ENCODE measurements at places on chromosomes 5 and 9.

- DNase-seq, result no peak
These were observed 31.7 kb upstream of the NFIB start for GRCh38 chr9:14345354-14346230.

DNA sequence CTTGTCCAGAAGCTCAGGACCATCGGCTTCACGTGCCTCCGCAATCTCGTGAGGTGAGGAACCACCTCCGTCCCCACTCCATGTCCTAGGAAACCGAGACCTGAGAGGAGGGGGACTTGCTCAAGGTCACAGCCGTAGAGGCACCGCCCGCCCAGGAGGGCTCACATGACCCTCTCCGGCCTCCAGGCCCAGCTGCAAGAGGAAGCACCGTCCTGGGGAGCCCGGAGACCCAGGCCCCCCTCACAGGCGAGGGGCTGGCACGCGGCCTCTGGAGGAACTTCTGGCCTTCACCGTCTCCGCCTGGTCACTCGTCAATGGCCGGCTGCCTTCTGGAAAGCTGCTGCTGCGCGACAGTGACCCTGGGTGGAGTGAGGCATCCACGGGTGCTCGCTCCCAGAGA lies 24.2 kb downstream of the FAM78A start:
- no peak for DNase-seq

DNA sequence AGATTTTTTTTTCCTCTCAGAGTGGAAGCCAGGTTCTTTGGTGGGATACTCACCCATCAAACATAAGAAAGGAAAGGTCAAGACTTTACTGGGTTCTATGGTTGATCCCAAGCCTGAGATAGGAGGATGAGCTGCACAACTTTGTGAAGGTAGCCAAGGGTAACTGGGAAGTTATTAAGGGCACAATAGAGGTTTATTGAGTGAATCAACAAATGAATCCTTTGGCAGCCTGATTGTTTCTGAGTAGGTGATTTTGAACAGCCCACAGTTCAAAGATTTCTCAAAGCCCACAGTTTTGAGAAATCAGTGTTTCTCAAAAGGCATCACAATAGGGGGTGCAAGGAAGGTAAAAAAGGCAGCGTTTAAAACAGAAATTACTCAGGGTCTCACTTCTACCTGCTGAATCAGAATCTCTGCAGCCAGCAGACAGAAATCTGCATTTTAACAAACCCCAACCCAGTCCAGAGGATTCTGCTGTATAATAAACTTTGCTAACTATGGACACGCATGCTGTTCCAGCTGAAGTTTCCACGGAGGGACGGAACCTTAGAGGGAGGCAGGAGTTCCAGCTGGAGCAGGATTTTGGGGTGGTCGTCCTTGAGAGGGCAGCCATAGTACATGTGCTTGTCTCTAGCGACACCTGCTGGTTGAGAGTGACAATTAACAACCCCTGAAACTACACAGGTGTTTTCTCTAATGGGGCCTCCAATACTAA lies 32.7 kb upstream of the FSD1L start:
- no peak for DNase-seq

GRCh38 chr5:78638423-78638822 lies 10.1 kb downstream of the LHFPL2 start:
- DNase-seq, result no peak

DNA sequence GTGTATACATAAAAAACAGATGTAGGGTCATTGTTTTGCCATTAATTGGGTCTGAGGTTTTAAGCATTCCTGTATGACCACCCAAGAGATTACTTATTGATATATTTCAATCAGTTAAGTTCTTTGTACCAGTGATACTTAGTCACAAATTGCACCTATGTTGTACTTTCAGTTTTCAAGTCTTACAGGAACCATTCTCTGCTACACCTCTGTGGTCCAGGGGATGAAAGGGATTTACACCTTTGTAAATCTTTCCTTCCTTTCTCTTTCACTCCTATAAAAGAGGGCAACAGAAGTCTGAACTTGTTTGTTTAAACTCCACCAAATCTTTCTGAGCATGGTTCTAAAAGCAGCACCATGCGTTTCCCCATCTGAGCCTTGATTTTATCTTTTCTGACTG lies 86.1 kb downstream of the DEPDC1B start:
- DNase-seq, result no peak

GRCh38 chr5:177440990-177441780 lies 5.4 kb upstream of the PRR7 start:
- DNase-seq, result no peak

GRCh38 chr9:105043370-105043936 lies 115.5 kb upstream of the ABCA1 start:
- no peak for DNase-seq

GRCh38 chr5:157799578-157799977 lies 56.1 kb downstream of the LSM11 start:
- DNase-seq, result no peak

- no peak for DNase-seq
These were observed 20.8 kb downstream of the FXN start for GRCh38 chr9:69056191-69056815.

GRCh38 chr5:118778941-118779340 lies 209.4 kb downstream of the DTWD2 start:
- DNase-seq, result no peak

DNA sequence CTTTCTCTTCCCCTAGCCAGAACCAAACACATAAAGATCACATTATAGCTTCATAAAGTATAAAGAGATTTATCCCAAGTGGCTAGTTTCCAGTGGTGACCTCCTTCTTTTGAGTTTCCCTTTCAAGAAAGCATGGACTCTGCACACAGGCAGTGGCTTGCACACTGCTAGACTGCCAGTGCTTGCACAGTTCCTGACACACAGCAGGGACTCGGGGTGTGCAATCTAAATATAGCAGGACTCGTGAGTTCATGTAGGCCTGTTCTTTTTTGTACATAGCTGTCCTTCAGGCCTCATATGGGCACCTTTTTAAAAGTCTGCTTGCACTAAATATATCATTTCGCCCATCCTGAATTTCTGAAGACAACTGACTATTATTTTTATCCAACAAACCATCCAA lies 308.6 kb downstream of the FBXL7 start:
- no peak for DNase-seq

- no peak for DNase-seq
These were observed 12.8 kb upstream of the UNC5A start for GRCh38 chr5:176797456-176798050.

GRCh38 chr5:171424726-171425125 lies 5.3 kb downstream of the FGF18 start:
- DNase-seq, result no peak

DNA sequence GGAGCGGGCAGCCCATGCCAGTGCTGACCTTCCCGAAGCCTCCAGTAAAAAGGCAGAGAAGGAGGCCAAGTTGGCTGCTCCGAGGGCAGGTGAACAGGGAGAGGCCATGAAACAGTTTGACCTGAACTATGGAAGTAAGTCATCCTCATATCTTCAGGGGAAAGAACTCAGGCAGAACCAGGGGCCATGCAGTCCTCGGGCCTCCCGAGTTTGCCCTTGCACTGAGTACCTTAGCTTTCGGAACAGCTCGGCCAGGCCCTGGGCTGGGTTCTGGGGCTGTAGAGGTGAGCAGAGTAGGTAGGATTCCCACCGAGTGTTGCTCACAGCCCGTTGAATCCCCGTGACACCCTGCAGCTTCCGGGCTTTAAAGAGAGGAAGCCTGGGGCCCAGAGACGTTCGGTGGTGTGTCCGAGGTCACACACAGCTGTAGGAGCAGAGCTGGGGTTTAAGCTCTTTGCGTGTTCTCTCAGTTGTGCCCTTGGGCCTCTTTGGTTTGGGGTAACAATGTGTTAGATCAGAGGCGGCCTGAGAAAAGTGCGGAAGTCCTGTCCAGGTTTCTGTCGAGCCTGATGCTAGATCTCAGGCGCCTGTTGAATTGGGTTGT lies 24.8 kb upstream of the POMT1 start:
- no peak for DNase-seq

GRCh38 chr5:19001539-19001938 lies 986.5 kb downstream of the CDH18 start:
- no peak for DNase-seq

DNA sequence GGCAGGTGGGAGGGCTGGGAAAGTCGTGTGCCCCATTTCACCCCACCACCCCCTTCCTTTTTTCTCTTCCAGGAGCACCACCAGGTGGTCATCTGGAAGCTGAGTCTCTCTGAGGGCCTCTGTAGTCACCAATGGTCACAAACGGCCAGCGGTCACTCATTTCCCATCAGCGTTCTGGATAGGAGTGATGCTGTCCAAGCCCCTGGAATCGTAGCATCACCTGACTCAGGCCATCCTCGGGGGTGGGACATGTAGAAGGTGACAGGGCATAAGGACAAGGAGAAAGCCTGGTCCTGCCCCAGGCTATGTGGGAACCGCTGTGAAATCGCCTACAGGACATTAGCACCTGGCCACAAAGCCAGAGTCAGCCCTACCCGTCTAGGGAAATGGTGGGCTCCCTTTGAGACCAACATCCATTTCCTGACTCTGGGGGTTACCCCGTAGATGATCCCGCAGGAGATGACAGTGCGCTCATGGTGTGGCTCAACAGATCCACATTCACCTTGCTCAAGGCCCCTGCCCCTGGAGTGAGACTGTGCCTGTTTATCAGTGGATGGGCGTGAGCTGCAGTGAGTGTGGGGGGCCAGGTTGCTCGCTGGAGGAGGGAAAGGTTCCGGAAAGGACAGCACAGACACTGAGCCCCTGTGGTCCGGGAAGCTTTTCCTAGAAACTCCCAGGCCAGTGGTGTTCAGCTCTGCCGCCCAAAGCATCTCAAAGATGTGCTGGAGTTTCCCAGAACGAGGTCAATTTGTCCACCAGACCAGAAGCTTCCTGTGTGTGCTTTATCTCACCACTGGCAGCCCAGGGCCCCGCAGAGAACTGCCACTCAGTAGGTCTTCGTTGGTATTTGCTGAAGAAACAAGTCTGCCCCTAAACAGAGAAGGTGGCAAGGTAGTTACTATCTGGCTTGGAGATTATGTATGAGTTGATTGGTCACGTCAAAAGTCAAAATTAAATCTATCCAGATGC lies 61.1 kb upstream of the UNC5A start:
- DNase-seq, result no peak

All from stimulated activated CD4-positive, alpha-beta T cell treated with anti-CD3 and anti-CD28 coated beads, Interleukin-15, amount 100 ng/mL, for 1 hour (primary cell).